Tibial artery (tissue), 4 donors: ENCODE measurements at places on chromosomes 6 and 20.

DNA sequence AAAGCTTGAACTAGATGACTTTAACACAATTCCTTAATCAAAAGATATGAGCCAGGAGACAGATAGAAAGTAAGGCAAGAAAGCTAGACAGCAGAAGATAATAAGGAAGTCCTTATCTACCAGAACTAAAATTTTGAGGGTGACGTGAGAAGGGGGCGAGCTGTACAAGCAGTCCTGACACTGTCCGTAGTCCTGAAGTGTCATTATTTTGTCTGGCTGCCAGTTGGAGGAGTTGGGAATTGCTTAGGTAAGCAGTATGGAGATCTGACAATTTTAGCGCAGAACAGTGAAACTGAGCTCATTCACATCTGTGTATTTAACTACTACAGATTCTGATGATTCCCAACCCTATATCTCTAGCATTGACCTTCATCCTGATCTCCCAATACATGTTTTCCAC is 25.8 kb upstream of the CEP85L start:
- DNase-seq, result no peak
- H3K4me3 ChIP-seq, result no peak overlapping the region
- H3K27ac ChIP-seq, result no peak overlapping the region
- no peaks in the 10 kb centered on the region for H3K36me3 ChIP-seq

GRCh38 chr20:24875078-24875477 is 74.0 kb upstream of the CST7 start:
- H3K4me1 ChIP-seq, result no peaks in the 10 kb centered on the region
- no peaks in the 10 kb centered on the region for H3K36me3 ChIP-seq
- DNase-seq, result no peak
- H3K27me3 ChIP-seq, result no peaks in the 10 kb centered on the region
- H3K27ac ChIP-seq, result no peak overlapping the region

- DNase-seq, result no peak
- no peak overlapping the region for H3K4me3 ChIP-seq
- no peak overlapping the region for H3K27ac ChIP-seq
- H3K4me1 ChIP-seq, result no peaks in the 10 kb centered on the region
- no peaks in the 10 kb centered on the region for H3K27me3 ChIP-seq
Measured at GRCh38 chr6:69848552-69848951, 17.8 kb upstream of the COL19A1 start.

GRCh38 chr6:105805501-105806023 is 280.6 kb upstream of the PRDM1 start:
- no peak for DNase-seq
- no peaks in the 10 kb centered on the region for H3K36me3 ChIP-seq
- no peak overlapping the region for H3K4me3 ChIP-seq
- H3K27ac ChIP-seq, result no peak overlapping the region

GRCh38 chr6:57221191-57221935 is 744 bp downstream of the RAB23 start:
- H3K4me3 ChIP-seq, result peak overlapping the region; percentile 93
- H3K27me3 ChIP-seq, result no peaks in the 10 kb centered on the region
- peak; percentile 46 for DNase-seq
- peaks cover 11% of the 10 kb centered on the region for H3K4me1 ChIP-seq
- peak overlapping the region; percentile 96 for H3K27ac ChIP-seq

DNA sequence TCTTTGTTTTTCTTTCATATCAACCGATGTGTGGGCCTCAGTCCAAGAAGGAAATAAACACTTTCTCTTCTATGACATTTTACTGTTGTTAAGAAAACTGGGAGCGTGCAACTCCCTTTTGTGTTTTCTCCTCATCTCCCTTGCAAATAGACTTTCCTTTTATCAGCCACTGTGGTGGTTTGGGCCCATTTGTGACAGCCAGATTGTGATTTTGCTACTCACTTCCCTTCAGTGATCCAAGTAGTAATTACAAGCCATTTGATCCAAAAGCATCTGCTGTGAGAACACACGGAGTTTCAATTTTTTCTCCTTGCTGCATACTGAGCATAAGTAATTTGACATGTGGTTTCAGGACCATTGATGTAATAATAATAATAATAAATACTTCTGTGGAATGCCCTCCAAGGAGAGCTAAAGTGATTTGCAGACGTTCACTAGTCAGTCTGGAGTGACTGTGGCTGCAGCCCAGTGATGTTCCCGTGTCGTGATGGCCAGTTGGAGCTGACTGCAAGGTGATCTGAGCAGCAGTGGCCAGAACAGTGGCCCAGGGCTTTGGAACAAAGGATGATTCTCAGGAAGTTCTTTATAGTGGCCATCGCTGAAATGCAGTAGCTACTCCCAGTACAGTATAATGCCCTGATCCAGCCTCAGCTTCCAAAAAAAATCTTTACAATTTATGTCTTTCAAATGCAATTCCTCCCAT is 91.9 kb upstream of the CLDN20 start:
- H3K4me3 ChIP-seq, result no peak overlapping the region
- H3K27me3 ChIP-seq, result no peaks in the 10 kb centered on the region
- H3K4me1 ChIP-seq, result no peaks in the 10 kb centered on the region
